CD4-positive, alpha-beta T cell treated with Interleukin-10 for 1 hour (primary cell): ENCODE measurements at places on chromosomes 7 and 10.

- no peak for DNase-seq
These were observed 9.6 kb upstream of the FRMPD2 start for GRCh38 chr10:48284002-48284546.

- no peak for DNase-seq
These were observed 87.1 kb downstream of the HIBADH start for GRCh38 chr7:27575613-27576012.

DNA sequence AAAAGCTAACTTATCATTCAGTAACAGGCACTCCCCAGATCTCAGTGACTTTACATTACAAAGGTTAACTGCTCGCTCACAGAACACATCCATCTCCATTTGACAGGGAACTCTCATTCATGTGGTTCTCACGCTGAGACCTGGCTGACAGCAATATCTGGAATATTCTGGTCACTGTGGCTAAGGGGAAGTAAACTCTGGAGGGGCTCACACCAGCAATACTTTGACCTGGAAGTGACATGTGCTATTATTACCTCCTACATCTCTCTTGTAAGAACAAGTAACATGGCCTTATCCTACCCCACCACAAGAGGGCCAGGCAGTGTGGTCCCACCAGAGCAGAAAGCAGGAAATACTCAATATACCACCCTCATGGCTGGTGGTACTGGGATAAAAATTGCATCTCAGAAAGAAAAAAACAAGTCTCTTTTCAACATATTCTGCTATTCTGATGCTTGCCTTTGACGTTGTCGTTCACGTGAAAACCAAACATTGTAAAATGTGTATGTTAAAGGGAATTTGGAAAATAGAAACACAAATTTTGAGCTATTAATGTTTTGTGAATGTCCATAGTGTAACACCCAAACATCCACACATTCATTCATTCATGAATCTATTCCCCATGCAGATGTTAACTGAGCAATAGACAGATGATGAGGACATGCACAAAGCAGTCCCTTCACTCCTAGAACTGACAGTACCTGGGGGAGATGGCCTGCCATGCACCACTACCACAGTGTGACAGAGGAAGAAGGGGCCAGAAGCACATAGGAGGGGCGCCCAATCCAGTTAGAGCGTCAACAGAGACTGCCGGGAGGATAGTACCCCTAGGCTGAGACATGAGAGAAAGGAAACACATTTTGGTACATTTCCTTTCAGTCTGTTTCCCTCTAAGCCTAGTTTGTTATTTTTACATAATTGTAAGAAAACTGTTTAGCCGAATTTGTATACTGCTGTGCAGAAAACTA is 166.0 kb upstream of the SP4 start:
- DNase-seq = peak; percentile 64

GRCh38 chr10:93938140-93938539 is 44.4 kb downstream of the SLC35G1 start:
- DNase-seq = no peak

- DNase-seq = no peak
These were observed 116.2 kb downstream of the SH3PXD2A start for GRCh38 chr10:103739039-103739764.

- no peak for DNase-seq
These were observed 94.8 kb upstream of the ZNF804B start for GRCh38 chr7:88664630-88665233.

DNA sequence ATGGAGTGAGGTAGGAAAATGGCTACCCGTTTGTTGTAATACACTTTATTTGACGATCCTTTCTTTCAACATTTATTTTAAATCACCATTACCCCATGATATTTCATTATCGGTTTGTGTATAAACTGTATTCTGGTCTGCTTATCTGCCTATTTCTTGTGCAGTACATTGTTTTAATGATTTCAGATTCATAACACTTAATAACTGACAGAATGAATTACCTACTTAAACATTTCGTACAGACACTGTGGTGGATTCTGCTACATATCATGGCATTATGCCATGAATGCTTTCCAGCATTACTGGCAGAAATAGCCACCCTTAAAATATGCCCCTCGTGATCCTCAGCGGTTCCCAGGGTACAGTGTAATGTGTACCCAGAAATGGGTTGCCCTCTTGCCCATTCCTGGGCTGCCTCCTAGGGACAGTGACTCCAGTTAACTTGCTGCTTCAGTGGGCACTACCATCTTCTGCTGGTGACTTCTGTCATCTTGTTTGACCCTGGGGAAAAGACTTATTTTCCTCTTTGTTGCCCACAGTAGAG is 74.5 kb downstream of the C1GALT1 start:
- no peak for DNase-seq

GRCh38 chr7:135501402-135501801 is 8.5 kb downstream of the CNOT4 start:
- no peak for DNase-seq

DNA sequence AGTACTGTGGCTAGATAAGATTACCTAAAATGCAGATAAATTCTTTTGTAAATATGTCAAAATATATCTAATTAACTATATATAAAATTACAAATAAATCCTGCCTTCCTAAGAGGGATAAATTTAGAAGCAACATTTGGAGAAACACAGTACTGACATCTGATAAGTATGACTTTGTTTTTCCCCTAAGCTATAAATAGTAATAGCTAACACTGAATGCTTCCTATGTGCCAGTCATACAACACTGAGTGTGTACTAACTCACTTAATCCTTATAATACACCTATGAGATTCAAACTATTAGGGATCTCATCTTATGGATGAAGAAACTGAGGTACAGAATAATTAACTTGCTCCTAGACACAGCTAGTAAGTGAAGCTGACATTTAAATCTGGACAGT is 733.4 kb downstream of the MAGI2 start:
- no peak for DNase-seq

DNA sequence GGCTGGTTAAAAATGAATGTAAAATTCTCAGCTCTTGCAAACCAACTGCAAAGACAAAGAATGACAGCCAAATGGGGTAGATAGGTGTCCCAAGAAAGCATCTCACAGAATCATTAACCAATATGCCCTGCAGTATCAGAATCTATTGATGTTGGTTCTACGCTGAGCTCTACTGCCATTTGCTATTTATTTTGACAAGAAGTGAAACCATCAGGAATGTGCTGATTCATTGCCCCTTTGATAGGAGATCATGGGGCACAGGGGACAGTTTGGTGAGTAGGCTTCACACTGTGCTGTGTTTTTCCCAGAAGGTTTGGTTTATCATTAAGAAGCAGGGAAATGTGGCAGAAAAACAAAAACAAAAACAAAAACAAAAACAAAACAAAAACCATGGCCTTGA is 19.4 kb upstream of the CDC14C start:
- DNase-seq = no peak

GRCh38 chr7:88200789-88201188 is 19.0 kb downstream of the SRI start:
- no peak for DNase-seq

DNA sequence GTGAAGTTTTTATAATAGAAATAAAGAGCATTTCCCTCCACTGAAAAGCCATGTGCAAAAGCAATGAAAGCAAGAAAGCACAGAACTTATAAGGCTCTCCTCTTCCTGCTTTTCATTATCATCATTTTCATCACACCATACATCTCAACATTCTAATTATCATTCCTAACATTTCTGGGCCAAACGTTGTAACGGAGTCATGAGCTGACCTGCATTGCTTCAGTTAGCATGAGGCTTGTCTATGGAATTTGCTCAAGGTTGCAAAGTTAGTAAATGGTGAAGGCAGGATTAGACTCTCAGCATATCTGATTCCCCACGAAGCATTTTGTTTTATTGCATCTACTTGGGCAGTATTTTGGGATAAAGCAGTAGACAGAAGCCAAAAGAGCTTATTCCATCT is 11.4 kb downstream of the SCIN start:
- DNase-seq = no peak

- DNase-seq = no peak
These were observed 87.3 kb upstream of the DIP2C start for GRCh38 chr10:776772-777171.

GRCh38 chr10:80579849-80580637 is 42.3 kb downstream of the SH2D4B start:
- DNase-seq = no peak

DNA sequence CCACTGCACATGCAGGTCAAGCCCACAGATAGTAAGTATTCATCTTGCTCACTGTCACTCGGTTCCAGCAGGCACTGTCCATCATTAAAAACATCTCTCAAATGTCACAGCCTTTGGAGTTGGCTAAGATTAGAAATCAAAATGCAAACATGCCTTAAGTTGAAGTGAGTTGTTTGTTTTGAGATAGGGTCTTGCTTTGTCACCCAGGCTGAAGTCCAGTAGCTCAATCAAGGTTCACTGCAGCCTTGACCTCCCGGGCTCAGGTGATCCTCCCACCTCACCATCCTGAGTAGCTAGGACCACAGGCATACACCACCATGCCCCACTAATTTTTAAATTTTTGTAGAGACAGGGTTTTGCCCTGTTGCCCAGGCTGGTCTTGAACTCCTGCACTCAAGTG is 98.1 kb downstream of the EBF3 start:
- no peak for DNase-seq

DNA sequence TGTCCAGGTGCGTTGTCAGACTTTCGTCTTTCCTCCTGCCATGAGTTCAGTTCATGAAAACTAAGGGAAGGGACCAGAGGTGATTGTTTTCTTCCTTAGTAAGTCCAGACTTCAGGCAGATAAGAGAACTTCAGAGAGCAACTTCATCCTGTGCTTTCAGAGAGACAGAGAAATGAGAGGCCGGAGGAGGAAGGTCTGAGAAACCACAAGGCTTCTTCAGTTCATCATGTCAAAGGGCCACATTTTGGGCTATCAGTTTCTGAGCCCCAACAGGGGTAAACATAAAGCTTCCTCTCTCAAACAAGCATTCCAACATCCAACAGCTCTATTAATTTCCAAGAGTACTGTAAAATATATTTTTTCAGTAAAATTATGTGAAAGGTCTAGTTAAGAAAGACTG is 668.4 kb upstream of the NRP1 start:
- no peak for DNase-seq

DNA sequence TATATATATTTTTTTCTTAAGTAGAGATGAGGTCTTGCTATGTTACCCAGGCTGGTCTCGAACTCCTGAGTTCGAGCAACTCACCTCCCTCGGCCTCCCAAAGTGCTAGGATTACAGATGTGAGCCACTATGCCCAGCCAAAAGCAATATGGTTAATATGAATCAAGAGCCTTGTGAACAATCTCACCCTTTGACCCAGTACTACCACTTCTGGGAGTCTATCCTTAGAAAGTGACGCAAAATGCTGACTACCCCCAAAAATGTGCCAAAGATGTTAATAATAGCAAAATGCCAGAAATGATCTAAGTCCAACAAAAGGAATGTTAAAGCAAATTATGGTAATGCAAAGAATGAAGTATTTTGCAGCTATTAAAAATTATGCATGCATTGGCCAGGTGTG is 44.3 kb downstream of the HOXA1 start:
- no peak for DNase-seq

DNA sequence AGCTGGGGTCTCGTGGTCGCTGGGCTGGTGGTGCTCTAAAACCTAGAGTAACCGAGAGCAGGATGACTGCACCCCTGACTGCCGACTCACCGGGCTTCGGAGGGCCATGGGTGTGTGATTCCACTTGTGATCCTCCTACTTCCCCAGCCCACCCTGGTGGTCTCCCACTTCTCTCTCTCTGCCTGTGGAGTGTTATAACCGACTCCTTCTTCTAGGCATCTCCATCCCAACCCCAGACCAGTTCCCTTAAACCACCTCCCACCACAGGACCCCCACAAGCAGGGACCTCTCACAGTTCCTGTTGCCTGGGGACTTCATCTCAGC is 52.4 kb downstream of the IKZF1 start:
- no peak for DNase-seq

DNA sequence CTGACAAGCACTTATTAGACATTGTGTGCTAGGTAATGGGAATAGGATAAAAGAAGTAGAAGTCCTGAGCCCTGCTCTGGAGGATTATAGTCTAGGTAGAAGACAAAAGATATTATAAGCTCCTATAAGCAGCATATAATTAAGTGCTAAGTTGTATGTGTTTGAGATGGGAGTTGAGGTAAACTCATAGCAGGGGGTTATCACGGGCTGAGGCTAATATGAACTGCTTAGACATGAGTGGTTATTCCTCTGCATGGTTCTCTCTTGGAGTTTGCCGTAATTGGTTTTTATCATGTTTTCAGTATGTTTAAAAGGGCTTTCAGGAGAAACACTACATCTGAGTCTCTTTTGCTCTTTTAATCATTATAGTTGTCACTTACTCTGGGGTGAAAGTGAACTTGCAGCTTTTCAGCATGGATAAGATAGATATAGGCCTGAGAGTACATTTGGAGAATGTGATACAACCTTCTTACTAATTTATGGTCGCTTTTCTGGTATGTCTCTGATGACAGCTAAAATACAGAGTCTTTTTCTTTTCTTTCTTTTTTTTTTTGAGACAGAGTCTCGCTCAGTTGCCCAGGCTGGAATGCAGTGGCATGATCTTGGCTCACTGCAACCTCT is 39.0 kb downstream of the SMNDC1 start:
- no peak for DNase-seq

DNA sequence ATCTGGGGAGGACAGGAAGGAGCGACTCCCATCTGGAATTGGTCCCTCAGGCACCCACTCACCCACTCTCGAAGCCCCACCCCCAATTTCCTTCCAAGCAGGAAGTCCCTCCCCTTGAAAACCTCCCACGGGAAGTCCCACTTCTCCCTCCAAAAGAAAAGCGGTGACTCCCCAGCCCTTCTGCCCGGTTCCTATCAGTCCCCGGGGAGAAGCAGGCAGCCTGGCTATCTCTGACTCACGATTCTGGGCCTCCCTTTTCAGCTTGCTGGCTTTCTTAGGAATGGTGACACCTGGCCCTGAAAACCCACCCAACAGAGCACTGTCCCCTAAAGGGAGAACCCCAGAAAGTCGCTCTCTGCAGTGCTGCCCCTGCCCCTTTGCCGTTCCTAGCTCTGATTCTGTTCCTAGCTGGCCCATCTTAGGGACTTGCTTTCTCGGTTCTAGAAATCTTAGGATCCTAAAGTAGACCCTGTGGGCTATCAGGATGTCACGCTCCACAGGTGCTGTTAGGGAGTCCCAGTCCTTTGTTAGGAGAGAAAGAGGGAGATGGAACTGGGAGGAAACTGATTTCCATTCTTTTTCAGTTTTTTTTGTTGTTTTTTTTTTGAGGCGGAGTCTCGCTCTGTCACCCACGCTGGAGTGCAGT is 6.0 kb downstream of the TSC22D4 start:
- DNase-seq = no peak

DNA sequence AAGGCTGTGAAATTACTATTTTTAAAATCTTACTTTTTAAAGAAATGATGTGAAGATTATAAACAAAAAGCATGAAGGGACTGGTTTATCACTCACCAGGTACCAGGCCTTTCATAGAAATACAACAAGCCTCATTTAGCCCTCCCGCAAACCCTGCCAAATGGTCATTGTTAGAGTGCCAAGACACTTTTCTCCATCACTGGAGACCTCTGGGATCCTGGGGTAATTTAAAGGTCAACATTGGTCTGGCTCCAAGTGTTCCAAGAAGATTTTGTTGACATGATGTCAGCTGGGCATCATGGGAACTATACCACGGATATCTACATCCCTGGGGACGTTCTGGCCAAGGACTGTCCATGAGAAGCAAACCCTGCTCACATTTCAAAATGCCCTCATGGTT is 138.0 kb upstream of the FRMD4A start:
- DNase-seq = no peak

GRCh38 chr10:83647526-83647925 is 491.8 kb upstream of the GHITM start:
- DNase-seq = no peak
